ENCODE measurements at places on chromosomes 16 and 17.
A peak's percentile ranks its signal among the peaks of the same experiment; 100 is the strongest.

DNA sequence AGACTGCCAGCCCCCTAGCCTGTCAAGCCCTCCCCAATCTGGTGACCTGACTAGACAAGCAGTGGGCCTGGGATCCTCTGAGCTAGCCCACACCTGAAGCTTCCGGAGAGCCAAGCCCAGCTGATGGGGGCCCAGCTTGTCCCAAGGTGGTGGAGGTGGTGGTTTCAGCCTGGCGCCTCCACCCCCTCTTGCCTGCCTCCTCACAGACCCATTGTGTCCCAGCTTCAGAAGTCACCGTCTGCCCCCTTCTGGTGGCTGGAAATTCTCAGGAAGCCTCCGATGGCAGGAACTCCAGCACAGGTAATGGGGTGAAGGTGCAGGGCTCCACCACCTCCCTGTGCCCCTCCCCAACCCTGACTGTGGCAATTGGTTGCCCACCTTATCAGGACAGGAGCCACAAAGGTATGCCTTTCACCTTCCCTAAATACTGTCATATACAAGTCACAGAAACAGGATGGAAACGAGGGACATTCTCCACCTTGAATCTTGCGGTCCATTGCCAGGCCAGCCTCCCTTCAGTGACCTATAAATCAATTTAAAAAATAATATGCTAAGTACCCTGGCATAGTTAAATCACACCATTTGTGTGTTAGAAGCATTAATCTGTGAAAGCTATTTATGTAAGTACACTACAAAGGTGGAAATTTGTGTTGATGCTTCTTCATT, 66.0 kb upstream of the ZNF423 start:
- DNase-seq, result peak; percentile 2

- DNase-seq, result no peak
These were observed 997 bp downstream of the HOXB7 start for GRCh38 chr17:48609759-48610281.

DNA sequence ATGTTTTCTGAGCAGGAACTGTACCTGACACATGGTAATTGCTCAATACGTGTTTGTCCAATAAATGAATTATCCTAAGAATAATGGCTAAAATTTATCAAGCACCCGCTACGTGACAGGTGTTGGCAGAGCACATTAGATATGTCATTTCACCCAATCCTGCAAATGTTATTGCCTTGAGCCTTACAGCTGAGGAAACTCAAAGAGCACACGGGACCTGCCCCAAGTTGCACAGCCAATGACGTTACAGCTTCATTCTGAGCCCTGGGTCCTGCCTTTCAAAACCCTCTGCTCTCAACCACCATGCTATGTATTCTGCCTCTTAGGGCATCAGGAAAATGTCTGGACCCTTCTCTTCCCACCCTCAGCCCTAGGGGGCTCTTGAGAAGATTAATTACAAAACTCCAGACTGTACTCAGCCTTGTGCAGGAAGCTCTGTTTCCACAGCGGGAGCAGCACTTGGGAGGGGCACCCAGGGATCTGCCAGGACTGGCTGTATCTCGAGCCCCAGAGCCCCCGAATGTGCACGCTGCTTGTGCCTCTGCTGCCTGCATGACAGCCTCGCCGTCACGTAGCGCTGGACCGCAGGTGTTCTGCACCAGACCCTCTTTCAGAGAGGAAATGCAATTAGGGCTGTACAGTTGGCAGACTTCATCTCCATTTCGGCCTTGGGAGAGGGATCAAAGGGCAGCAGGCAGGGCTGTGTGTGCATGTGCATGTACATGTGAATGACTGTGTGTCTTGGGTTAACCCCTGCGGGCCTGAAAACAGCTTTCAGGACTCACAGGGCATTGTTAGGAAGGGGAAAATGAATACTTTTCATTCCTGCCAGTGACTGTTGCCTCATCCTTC, 71.6 kb downstream of the GPR139 start:
- no peak for DNase-seq

DNA sequence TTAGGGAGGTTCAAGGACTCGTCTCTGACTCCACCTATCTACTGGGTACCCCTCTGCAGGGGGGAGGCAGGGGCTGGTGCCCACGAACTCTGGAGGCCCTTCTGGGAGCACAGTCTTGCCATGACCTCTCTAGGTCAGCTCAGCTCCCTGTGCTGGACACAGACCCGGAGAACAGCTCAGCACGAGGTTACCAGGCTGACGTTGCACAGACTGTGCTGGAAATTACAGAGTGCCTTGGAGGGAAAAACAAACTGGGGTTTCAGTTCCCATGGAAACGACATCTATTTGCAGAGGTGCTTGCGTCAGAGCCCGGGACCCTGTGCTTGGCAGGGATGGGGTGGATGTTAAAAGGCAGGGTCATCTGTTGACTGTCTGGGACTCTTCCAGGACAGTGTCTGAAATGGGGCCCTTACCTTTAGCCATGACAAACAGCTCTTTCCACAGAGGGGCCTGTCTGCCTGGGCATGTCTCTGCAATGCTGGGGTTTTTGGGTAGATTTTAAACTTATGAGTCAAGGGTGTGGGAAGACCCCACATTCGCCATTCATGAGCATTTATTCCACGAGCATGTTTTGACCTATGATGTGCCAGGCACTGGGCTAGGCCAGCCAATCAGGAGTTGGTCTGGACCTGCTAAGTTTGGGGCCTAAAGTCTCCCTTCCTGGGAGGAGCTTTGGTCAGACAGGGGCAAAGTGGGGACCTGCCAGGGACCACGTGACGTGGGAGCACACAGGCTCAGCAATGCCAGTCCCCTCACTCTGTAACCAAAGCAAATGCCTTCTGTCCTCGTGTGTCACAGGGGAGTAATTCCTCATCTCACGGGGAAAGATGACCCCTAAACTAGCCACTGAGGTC, 22.5 kb downstream of the CCR7 start:
- no peak for DNase-seq

- DNase-seq, result no peak
These were observed 235.6 kb downstream of the ZNF423 start for GRCh38 chr16:49620158-49620868.

DNA sequence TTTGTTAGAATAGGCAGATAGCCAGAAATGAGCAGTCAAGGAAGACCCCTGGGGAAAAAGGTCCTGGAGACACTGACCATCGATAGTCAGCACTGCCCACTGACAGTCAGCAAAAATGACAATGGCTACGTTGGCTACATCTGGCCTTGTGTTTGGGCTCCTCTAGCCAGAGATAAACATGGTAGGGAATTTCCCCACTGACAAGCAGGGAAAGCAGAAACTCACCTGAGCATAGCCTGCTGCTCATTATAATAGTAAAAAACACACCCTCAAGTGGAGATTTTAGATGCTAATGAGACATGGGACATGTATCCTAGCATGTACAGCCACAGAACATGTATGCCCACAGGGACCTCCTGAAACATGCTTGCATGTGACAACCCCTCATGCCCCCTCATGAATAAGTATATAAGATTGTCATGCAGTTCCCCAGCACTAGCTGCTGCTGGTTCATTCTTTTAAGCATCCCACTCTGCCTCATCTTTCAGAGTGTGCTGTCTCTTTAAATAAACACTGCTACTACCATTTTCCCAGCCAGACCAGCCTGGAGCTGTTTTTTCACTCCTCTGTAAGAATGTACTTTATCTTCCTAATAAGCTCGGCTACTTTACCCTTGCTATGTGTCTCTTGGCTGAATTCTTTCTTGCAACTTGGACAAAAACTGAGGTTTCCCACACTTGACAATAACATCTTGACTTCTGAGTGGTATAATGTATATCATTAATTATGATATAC, 550.1 kb upstream of the CDH8 start:
- no peak for DNase-seq

GRCh38 chr16:66551788-66552285, 539 bp upstream of the CKLF start:
- no peak for DNase-seq

DNA sequence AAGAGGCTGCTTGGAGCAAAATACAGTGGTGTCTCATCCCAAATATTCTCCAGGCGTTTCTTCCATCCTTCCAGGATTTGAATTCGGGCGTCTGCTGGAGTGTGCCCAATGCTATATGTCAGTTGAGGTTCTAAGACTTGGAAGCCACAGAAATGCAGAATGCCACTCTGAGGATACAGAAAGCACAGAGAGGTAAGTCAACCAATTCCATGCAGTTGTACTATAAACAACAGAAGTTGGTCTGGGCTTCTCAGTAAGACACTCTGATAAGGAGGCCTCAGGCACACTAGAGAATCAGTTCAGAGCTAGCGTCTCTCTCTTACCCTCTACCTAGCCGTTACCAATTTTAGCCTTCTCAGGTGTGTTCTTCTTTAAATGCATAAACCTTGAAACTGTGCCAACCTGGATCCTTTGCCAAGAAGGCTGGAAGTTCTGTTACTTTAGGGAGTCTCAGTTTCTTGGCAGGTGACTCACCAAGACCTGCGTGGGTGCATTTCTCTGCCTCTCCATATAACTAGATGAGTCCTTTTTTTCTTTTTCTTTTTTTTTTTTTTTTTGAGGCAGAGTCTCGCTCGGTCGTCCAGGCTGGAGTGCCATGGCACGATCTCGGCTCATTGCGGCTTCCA, 15.1 kb downstream of the NQO1 start:
- DNase-seq, result no peak

DNA sequence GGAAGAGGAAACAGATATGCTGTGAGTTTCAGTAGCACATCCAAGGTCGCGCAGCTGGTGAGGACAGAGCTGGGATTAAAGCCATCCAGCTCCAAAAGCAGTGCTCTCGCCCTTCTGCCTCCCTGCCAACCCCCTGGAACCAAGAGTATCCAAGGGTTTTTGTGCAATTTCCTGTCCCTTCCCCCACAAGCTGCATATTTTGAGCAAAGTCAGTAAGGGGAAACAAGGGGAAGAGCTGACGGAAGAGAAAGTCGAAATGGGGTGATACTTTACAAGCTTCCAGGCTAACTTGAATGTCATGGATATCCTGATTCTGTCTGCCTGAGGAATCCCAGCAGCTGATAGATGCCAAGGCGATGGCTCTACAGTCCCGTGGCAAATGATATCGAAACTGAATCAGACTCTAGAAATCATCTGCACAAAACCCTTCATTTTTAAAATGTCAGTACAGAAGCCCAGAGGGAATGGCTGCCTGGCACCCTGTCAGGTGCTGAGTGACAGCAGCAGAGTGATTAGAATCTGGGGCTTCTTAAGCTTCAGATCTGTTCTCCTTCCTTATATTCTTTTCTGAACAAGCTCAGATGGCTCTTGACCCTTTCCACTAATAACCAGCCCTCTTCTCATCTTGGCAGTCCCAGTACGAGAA, 42.9 kb upstream of the TEKT3 start:
- DNase-seq, result no peak

DNA sequence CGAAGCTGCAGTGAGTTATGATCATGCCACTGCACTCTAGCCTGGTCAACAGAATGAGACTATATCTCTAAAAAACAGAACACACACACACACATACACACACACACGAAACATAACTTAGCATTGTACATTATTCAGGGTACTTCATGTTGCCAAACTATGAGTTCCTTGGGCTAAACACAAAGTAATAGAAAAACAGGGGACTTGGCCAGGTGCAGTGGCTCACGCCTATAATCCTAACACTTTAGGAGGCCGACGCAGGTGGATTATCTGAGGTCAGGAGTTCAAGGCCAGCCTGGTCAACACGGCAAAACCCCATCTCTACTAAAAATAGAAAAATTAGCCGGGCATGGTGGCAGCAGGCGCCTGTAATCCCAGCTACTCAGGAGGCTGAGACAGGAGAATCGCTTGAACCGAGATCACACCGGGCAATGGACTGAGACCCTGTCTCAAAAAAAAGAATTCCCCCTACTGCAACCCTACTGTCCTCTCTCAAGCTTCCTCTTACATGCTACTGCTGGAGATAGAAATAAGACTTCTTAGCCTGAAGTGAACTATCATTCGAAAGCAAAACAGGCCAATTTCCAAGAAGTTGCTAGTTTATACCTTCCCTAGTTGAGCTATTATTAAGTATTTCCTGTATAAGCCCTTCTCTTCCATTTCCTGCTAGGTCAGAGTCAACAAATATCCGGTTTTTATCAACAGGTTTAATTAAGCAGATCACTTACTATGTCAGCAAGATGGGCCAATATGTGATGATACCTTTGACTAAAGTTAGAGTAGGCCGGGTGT, 7.2 kb downstream of the LSM12 start:
- DNase-seq, result no peak

DNA sequence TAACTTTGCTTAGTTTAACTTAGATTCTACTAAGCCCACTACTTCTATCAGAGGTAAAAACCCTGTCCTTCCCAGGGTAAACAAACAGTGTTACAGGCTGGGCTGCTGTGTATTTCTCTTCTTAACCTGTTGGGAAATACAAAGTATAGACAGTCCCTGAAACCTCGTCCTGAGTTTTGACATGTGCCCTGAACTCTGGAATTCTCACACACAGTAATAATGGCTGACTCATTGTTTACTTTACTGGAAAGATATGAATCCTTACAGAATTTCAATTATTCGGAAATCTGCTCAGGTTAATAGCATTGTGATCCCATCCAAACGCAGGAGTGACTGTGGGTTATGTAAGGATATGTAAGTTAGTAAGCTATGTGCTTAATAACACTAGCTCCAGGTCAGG, 199.1 kb downstream of the TMEM114 start:
- no peak for DNase-seq

- no peak for DNase-seq
These were observed 237.1 kb downstream of the MAF start for GRCh38 chr16:79363484-79363883.

- DNase-seq, result no peak
These were observed 102.9 kb upstream of the TMEM97 start for GRCh38 chr17:28216052-28216451.

GRCh38 chr17:81127133-81127455, 38.2 kb upstream of the PVALEF start:
- no peak for DNase-seq

DNA sequence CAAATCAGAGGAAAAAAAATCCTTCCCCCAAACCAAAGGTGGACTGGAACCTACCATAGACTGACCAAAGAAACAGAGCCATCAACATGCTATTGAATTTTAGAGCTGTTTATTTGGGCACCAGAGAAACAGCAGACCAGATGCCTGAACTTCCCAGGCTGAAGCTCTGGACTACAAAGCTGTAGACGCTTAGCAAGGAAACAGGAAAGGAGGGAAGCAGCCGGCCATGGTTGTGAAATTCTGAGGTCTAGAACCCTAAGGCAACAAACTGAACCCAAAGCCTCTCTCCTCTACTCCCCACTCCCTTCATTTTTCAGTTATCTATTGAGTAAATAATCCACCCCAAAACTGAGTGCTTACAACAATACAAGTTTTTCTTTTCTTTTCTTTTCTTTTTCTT, 45.4 kb upstream of the MEIOC start:
- no peak for DNase-seq

GRCh38 chr17:41793784-41794539, 7.5 kb upstream of the JUP start:
- no peak for DNase-seq

GRCh38 chr17:47804461-47804860, 17.1 kb downstream of the OSBPL7 start:
- DNase-seq, result no peak

DNA sequence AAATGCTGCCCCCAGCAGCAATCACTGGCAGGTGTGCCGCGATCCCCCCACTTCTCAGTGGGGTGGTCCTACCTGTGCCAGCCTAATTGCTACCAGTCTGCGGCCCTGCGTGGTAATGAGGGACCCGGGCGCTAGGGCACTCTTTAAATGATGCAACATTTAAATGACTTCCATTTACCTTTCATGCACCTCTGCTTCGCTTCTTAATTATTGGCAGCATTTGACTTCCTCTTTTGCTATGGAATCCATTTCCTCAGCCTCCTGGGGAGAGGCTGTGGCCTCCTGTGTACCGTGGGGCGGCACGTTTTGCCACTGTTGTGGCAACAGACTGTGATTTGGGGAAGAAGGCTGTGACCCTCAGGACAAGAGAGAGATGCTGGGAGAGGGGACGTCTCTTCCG, 86.1 kb downstream of the RPA1 start:
- no peak for DNase-seq

- peak; percentile 82 for DNase-seq
These were observed 1.9 kb upstream of the YBX2 start for GRCh38 chr17:7296189-7296861.

All from NCI-H1930 (cell line).